Testis (tissue), 5 donors: ENCODE measurements at places on chromosomes 5 and 9.

DNA sequence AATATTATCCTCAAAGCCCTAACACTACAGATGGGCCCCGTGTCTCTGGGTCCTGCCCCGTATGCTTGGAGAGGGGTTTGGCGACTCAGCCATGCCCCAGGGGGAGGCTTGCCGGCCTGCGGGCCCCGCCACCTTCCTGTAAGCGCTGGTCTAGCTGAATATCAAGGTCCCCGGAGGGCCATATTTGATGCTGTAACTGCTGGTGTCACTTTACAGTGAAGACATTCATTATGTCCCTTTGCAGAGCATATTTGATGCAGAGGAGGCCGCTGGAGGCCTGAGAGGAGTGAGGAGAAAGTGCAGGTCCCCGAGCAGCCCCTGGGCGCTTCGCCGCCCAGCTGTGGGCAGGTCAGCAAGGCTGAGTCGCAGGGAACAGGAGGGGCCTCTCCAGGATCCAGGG lies 16.8 kb downstream of the IRX4 start:
- DNase-seq, result no peak

DNA sequence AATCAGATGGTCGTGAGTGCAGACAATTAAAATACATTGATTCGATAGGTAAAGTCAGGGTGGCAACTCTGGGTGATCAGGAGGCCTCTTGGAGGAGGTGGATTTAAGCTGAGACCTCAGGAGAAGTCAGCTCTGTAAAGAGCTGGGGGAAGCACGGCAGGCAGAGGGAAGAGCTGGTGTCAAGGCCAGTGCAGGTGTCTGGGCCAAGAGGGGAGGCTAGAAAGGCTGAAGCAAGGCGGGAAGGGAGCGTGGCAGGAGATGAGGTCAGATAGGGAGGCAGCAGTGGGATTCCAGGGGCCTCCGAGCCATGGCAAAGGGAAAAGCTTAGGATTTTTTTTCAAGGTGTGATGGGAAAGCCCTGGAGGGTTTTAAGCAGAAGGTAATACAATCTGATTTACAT lies 178.7 kb downstream of the FSTL4 start:
- DNase-seq, result no peak

GRCh38 chr5:123300266-123300665 lies 122.9 kb downstream of the CEP120 start:
- DNase-seq, result no peak

DNA sequence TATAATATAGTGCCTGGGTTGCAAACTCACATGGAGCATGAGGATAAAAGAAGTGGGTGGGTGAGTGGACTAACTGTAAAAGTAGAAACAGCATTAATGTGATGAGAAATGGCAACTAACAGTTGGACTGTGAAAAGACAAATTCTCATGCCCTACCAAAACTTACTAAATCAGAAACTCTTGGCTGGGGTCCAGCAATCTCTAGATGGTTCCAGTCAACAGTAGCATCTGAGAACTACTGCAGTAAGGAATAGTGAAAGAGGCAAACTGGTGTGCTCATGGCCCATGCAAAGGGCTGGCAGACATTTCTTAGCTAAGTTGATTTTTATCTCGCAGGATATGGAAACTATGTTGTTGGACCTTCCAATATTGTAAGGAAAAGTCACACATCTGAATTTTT lies 150.3 kb downstream of the PIK3R1 start:
- no peak for DNase-seq

DNA sequence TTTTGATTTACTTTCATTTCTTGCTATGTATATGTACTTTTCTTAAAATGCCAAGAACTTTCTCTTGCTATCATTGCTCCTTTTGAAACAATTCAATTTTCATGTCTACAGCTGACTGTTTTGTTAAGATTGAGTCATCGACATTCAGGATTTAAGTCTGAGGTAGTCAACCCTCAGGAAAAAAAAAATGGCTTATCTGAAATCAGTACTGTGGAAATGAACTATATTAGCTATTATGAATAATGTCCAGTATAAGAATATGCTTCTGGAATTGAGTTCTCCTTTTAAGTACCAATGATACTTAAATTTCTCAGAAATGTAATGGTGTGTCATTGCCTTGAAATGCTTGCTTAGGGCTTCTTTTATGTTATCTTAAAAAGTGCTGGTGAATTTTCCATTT lies 37.9 kb downstream of the TNFAIP8 start:
- DNase-seq, result no peak

DNA sequence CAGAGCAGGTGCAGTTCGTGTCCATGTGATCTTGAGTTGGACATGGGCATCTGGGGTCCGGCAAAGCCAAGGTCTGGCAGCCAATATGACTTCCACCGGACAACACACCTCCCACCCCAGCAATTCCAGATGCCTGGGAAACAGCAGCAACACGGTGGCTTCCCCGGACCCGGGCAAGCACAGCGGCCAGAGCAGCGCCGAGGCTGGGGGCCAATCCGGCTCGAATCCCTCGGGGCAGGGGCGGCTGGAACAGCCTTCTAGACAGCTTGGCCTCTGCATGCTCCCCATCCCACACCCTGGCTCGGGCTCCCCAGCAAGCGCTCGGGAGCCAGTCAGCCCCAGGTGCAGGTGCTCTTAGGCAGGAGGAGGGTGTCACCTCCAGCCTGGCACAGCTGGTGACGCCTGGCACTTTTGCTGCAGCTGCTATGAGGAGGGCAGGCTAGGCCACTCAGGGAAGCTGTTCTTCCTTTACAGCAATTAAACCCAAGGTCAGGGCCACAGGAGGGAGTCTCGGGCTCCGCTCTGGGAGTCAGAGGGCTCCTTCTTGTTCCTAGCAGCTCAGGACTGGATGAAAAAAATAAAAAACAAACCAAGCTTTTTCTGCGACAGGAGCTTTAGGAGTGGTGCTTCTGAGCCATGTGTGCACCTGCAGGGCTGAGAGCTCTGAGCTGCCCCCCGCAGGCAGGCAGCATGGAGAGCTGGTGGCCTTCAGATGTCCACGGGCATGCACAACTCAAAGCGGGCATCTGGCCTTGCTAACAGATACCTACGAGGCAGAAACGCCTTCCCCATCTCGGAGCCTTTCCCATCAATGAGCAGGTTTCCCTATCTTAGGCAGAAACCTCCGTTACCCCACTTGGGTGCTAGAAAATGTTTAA lies 28.2 kb downstream of the DBH start:
- DNase-seq, result peak; percentile 39

GRCh38 chr9:3118081-3118480 lies 274.2 kb upstream of the PUM3 start:
- DNase-seq, result no peak

GRCh38 chr5:88391991-88392390 lies 123.3 kb upstream of the TMEM161B start:
- DNase-seq, result no peak

DNA sequence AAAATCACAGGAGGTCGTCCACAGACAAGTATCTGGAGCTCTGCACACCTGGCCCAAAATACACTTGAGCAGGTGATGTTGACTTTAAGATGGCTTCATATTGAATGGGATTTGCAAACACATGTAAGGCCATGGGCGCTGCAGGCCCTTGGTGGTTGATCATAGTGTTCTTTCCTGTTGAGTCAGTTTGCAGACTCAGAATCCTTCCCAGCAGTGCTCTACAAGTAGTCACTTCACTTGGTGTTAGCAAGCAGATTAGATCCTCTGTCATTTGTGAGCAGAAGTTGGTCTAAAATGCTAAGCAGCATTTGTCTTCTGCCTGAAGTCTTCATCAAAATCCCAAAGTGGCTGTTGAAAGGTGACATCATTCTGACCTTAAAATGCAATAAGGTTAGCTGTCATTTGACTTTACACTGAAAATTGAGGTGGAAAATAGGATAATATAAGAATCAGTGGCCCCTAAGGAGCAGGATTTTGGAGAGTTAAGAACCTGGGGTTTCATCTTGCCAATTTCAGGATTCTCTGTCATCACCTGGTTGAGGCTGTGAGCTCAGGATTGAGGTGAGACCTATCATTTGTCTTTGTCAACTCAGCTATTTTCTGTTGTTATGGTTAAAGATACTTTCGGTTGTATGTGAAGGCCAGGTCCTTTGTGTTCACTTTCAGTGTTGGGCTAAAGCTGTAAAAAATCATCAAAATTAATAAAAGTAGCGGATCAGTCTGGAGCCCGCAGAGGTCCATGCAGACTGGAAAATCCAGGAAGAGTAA lies 114.5 kb downstream of the LRRC70 start:
- no peak for DNase-seq

GRCh38 chr5:38926121-38926520 lies 80.3 kb downstream of the OSMR start:
- no peak for DNase-seq

DNA sequence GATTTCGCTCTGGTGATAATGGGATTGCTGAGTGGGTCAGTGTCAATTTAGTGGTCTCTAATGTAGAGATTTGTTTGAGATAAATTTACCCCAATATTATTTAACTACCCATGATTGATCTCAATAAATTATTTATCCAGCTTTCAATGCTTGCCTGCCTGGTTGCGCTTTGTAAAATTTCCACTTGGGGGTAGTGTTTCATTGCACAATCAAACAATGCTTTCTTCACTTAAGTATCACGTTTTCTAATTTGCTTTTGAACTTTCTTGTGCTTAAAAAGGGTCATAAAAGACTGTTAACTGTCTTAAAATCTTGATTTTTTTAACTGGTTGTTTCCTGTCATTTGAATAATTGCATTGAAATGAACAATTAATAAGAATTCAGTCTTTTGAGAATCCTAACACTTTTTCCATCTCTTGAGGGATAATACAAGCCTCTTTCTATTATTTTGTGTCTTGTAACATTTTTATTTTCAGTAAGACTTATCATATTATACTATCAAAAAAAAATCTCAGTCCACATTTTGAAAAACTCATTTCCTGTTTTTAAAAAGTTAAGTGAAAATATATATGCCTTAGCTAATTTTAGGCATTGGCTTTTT lies 18.7 kb downstream of the HSD17B4 start:
- DNase-seq, result no peak

- DNase-seq, result no peak
Observed at GRCh38 chr9:127574072-127574993, 37.7 kb upstream of the STXBP1 start.

GRCh38 chr5:92849756-92850155 lies 731.3 kb downstream of the NR2F1-AS1 start:
- DNase-seq, result no peak

- peak; percentile 69 for DNase-seq
Observed at GRCh38 chr5:26700759-26701384, 337.5 kb downstream of the CDH9 start.

GRCh38 chr5:132839426-132840301 lies 9.2 kb upstream of the SHROOM1 start:
- no peak for DNase-seq

- no peak for DNase-seq
Observed at GRCh38 chr5:159106193-159106568, 6.5 kb upstream of the EBF1 start.

GRCh38 chr9:86413971-86414880 lies 60.0 kb upstream of the TUT7 start:
- no peak for DNase-seq

DNA sequence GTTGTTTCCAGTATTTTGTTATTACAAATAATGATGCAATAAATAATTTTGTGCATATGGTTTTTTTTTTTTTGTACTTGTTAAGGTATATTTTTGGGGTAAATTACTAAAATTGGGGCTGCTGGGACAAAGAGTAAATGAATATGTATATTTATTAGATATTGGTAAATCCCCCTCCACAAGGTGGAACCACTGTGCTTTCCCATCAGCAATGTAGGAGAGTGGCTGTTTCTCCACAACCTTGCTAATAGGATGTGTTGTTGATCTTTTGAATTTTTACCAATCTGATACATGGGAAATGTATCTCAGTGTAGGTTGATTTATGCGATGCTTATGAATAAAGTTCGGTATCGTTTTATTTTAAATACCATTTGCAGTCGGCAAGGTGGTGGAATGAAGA lies 118.1 kb downstream of the TRPM3 start:
- DNase-seq, result no peak

DNA sequence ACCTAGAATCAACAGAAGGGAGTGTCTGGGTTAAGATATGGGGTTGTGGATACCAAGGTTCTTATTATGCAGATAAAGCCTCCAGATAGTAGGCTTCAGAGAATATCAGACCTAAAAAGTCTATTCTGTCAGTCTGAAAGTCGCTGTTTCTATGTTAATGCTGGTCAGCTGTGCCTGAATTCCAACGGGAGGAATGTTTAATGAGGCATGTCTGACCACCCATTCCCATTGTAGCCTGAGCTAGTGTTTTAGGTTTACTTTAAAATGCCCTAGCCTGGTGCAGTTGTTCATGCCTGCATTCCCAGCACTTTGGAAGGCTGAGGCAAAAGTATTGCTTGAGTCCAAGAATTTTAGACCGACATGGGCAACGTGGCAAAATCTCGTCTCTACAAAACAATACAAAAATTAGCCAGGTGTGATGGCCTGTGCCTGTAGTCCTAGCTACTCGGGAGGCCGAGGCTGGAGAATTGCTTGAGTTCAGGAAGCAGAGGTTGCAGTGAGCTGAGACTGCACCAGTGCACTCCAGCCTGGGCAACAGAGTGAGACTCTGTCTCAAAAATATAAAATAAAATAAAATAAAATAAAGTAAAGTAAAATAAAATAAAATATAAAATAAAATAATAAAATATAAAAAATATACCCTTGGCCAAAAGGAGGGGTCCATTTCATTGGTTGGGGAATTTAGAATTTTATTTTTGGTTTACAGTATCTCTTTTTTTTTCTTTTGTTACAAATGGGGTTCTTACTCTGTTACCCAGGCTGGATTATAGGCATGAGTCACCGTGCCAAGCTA lies 7.8 kb upstream of the SOX30 start:
- no peak for DNase-seq

- no peak for DNase-seq
Observed at GRCh38 chr9:104769655-104770054, 5.7 kb downstream of the NIPSNAP3B start.

DNA sequence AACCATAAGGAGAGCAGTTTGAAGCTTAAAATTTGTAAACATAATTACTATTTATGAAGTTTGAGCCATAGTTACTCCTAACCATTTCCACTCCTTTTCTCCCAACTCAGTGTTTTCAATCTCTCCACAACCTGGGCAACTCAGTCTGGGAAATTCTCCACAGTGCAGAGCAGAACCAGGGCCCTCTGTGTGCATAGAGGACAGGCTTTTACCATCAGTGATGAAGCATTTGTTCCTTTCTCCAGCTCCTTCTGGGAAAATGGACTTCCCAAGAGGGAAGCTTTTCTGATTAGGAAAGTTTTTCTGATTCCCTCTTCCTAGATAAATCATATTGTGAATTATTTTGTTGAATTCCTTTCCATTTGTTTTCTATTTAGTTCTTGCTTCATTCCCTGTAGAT lies 132.3 kb upstream of the MPDZ start:
- DNase-seq, result peak; percentile 21

- DNase-seq, result no peak
Observed at GRCh38 chr9:114423181-114423580, 35.4 kb upstream of the AKNA start.

DNA sequence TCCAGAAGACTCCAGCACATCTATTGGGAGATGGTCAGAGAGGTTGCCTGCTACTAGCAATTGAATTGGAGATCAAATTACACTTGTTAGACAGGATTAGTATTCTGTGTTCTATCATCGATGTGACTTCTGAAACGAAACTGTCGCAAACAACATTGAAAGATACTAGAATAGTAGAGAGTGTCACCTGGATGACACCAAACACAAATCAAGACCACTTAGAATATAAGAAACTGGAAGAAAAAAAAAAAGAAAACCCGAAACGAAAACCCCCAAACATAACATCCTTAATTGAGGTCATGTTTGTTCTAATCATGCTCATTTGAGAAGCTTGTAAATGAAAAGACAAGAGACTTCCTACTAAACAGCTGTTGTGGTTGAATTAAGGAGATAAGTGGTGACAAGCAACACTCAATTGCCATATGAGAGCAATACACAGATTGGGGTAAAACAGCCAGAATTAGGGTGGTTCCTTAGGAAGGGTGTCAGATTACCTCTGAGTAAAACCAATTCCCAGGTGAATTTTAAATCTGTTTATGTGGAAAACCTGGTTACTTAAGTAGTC lies 97.6 kb downstream of the BASP1 start:
- DNase-seq, result no peak

GRCh38 chr5:122297587-122298298 lies 14.3 kb upstream of the SNCAIP start:
- no peak for DNase-seq
